ENCODE measurements at places on chromosomes 6 and 20.

- no peak for DNase-seq
These were observed 55.2 kb upstream of the RREB1 start for GRCh38 chr6:7052443-7053011.

DNA sequence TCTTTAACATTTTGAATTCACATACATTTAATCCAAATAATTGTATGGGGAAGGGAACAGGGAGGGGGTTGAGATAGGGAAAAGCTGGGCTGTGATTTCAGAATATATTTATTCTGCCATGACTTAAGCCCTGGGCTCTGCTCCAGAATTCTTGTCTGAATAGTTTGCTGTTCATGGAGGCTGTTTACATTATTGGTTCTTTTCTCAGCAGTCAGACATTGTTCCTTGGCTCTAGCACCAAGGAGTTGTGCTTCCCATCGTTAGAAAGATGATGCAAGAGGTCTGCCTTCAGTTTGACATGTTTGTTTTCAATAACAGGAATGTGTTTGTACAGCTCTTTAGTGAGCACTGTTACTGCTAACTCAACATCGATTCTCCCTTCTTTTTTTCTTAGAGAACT is 198.8 kb upstream of the CDYL start:
- no peak for DNase-seq

GRCh38 chr6:41199552-41200246 is 1.2 kb downstream of the TREML2 start:
- no peak for DNase-seq

DNA sequence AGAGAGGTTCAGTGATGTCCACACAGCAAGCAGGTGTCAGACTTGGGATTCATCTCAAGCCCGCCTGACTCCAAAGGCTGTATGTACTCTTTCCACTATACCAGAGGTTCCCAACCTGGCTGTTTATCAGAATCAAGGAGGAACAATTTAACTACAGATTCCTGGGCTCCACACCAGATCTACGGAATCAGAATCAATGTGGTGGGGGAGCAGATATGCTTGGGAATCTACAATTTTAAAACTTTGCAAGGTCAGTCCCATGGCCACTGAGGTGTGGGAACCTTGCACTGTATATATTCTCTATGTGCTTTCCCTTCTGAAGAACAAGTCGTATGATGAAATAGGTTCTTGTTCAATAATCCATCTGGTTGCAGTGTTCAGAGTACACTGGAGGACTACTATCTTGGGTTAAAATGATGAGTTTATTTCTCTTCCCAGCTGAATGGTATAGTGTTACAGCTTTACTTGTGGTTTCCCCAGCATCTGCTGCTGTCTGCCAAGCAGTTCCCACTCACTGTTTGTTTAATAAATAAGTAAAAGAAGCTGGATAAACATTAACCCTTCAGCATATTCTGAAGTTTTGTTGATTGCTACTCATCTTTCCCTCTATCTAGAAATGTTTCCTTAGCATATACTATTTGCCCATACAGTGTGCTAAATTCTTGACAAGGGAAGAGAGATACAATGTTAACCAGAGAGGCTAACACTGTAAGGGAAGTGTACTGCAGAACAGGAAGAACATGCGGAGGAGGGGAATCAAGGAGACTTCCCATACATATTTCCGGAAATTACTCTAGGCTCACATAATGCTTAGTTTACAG is 9.9 kb downstream of the TTI1 start:
- no peak for DNase-seq

DNA sequence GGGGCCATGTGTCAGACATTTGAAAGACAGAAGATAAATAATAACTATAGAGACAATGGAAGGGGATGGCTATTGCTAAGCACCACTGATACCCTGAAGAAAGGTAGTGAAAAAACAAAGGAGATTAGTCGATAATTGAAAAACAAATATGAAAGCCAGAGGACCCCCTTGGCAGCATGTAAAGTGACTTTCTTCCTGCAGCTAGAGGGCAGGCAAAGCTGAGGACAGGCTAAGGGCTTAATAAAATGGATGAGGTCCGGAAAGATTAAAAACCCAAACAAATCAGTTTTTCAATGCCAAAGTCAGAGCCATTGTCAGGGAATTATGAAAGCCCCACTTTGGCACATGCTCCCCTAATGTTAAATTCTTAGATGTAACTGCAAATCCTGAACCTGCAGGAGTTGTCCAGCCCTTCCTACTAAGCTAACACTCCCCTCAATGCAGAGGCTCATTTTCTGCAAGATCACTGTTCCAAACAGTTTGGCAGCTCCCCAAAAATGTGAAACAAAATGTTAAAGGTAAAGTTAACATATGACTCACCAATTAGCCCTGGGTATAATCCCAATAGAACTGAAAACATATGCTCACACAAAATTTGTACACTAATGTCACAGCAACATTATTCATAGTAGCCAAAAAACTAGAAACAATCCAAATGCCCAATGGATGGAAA is 1177.9 kb downstream of the GRIK2 start:
- DNase-seq, result no peak

All from activated gamma-delta T cell treated with anti-CD3 and anti-CD28 coated beads, Interleukin-2, amount 50 U/mL, for 16 hours (primary cell).